GM12892 (cell line): ENCODE measurements at places on chromosomes 2 and 18.
A peak's percentile ranks its signal among the peaks of the same experiment; 100 is the strongest.

DNA sequence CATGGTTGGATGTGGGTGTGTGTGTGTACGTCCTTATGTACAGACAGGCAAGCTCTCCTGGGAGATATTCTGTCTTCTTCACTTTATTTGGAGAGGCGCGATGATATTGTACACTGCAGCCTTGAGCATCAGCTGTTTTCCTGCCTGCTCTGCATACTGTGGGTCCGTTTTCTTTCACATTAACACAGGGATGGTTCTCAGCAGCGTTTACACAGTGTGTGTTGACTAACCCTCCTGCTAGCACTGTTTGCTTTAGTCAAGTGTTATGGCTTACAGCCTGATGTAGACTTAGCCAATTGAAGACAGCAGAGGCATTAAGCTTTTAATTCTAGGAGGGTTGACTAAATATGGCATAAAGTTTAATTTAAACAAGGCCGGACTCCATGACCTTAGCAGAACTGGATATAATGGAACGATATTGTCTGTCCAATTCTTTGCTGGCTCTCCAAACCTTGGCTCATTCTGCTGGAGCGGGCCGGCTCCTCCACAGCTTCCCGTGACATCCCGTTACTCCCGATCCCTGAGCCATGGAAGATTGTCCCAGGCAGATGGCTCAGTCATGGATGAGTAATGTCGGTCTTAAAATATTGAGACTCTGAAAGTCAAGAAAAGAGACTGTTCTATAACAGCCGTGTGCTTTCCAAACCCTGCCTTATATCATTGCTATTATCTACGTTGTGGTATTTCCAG lies 134.7 kb downstream of the TPGS2 start:
- no peak for DNase-seq

- DNase-seq: no peak
Observed at GRCh38 chr18:23540867-23541266, 37.6 kb downstream of the RMC1 start.

GRCh38 chr18:63157293-63158011 lies 162.1 kb downstream of the BCL2 start:
- DNase-seq: no peak

- no peak for DNase-seq
Observed at GRCh38 chr2:240797500-240797895, 22.5 kb downstream of the KIF1A start.

DNA sequence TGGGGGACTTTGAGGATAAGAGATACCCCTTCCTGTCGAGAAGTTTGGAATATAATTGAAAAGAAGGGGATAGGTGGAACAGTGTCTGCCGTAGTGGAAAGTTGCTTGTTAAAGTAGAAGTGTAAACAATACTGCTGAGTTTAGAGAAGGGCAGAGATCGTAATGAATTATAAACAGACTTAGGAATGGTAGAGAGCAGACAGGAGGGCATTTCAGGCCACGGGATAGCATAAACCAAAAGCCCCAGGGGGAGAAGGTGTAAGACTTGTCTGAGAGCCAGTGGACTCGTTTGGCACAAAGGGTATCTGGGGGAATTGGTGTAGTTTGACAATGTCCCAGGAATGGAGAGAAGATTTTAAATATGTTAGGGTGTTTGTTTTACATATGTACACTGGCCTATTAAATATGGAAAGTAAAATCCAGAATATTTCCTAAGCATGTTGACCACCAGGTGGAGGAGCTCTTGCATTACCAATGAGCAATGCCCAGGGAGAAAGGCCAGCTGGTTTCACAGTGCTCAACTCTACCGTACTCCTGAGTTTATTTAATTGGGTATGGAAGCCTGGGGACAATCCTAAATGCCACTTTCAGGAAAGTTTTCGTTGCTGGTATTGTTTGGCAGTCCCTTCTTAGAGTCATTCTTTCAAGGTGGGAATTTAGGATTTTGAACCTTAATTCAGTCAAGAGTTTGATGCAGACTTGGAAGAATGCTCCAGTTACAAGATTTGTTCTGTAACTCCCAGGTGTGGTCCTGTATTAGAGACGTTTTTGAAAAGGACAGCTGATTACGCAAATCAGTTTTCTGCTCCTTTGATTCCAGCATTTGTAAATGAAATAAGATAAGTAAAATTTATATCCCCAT lies 7.5 kb downstream of the COPS8 start:
- no peak for DNase-seq

DNA sequence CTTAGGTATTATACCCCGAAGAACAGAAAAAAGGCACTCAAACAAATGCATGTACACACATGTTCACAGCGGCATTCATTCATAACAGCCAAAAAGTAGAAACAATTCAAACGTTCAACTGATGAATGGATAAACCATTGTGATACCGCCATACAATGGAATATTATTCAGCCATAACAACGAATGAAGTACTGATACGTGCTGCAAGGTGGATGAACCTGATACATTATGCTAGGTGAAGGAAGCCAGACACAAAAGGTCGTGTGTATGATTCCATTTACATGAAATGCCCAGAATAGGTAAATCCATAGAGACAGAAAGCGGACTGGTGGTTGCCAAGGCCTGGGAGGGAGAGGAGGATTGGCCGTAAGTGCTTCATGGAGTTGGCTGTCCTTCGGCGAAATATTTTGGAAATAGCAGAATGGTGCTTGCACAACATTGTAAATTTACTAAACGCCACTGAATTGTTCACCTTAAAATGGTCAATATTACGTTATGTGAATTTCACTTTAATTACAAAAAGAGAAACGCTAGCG lies 750 bp upstream of the RMP24 start:
- no peak for DNase-seq

DNA sequence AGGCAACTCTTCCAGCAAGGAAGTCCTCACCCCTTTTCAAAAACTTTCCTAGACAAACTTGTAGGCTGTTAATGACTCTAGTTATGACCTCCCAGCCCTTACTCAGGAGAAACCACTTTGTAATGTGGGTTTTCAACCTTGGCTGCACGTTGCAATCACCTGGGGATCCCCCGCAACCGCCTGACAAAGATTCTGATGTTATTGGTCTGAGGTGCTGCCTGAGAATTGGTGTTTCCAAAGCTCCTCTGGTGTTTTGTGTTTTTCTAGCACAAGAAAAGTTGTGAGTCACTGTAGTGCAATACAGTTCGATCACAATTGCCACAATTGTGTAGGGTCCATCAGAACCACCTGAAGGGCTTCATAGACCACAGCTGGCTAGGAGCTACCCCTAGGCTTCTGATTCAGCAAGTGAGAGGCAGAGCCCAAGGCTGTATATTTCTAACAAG lies 121.6 kb downstream of the SP100 start:
- peak; percentile 10 for DNase-seq

DNA sequence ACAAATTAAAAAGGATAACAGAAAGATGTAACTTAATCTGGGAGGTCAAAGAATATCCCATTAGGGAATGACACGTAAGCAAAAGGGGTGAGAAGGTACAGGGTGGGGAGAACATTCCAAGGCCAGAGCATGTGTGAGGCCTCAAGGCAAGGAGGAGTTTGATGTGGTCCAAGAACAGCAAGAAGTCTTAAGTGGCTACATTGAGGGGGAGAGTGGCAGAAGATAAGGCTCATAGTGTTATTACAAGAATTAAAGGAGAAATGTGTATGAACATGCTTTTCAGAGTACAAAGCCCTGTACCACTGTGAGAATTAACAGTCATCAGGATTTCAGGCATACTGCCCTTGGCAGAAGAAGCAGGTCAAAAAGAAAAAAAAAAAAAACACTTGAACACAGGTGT lies 174.4 kb upstream of the ERBB4 start:
- no peak for DNase-seq

DNA sequence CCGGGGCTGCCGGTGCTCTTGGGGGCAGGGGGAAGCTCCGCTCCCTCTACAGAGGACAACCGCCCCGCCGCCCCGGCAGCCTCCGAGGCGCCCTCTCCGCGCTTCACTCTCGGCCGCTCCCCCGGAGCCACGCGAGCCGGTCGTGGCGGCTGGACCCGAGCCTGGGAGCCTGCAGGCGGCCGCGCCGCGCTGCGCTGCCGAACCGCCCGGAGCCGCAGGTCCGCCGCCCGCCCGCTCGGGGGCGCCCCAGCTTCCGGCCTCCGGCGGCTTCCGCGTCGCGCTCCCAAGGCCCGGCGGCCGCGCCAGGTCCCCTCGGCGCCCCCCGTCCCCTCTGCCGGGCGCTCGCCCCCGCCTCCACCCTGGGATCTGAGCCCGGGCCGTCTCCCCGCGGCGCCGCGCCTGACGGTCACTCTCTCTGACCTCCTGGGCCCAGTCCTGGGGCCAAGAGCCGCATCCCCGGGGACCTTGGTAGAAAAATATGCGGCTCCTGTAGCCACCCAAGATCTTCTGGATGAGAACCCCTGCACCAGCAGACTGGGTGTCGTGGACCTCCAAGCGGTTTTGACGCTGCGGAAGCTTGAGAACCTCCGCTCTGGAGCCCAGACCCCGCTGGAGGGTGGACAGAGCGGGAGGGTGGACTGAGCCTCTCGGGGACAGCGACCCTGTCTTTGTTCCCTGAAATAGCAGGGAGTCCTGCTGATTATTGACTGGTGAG lies 44.3 kb downstream of the SERTAD2 start:
- DNase-seq: peak; percentile 87
